AG04449 (cell line): ENCODE measurements at places on chromosomes 13 and 19.
A peak's percentile ranks its signal among the peaks of the same experiment; 100 is the strongest.

DNA sequence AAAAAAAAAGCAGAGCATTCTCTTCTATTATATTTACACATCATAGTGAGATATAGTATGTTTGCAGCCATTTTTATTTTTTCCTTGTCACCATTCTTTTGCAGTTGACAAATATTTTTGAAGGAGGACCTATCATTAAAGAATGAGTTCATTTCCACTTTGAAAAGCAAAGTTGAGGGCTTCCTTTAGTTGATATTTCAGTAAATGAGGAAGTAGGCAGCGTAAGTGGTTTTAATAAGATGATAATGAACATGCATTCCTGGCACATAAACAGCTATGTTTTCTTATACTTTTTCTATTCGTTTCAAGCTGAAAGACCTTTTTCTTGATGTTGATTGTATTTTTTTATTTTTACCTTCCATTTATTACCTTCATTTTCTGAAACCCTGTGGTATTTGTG is 66.2 kb downstream of the ZMYM2 start:
- no peak for DNase-seq

- peak; percentile 31 for DNase-seq
Observed at GRCh38 chr13:31887286-31887685, 144.3 kb upstream of the FRY start.

- DNase-seq, result no peak
Observed at GRCh38 chr13:48979892-48980291, 4.2 kb downstream of the FNDC3A start.

DNA sequence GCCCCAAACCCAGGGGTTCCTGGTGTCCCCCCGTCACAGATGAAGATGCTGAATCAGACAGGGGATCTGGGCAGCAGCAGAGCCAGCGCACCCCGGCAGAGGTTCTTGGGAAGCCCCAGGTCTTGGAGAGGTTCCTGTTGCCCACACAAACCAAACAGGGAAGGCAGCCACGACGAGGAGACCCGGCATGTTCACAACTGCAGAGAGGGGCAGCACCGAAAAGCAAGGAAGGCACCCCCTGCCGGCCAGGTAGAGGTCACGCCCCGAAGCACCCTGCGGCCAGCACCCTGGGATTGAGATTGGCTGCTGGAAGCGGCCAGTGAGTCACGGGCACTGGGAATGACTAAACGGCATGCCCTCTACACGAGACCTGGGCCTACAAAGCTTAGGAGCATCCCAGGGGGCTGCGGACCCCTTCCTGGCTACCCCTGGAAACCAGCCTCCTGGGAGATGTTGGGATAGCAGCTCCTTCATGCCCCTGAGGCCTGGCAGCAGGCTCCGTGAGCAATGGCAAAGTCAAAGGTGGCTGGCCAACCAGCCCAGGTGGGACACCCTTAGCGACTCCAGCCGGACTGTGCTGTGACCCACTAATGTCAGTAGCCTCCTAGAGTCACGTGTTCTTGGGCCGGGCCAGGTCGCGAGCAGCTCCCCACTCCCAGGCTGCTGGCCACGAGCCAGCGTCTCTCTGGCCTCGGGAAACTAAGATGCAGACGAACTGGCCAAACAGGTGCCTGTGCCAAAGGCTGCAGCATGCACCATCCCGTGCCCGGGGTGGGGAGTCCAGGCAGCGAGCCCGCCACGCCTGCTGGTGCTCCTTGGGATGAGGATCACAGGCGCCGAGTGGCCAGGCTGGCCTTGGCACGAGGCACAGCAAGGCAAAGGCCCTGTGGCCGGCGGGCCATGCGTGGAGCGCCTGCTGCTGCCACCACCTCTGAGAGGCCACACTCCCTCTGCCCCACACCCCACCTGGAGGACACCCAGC is 43.2 kb downstream of the MLLT1 start:
- DNase-seq, result no peak

DNA sequence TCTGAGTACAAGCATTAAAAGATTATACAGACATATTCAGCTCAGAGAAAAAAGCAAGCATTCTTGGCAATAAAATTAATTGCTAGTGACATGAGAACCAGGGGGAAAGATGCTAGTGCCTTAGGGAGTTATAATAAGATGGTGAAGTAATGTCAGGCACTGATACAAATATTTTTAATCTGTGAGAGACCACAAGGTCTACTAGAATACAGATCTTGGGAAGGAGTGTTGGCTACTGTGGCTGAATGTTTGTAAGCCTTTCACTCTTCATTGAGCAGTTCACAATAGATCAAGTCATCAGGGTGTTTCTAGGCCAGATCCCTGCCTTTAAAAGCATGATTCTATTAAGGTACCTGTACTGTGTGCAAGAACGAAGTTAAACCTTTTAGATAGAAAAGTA is 16.4 kb downstream of the FREM2 start:
- no peak for DNase-seq

DNA sequence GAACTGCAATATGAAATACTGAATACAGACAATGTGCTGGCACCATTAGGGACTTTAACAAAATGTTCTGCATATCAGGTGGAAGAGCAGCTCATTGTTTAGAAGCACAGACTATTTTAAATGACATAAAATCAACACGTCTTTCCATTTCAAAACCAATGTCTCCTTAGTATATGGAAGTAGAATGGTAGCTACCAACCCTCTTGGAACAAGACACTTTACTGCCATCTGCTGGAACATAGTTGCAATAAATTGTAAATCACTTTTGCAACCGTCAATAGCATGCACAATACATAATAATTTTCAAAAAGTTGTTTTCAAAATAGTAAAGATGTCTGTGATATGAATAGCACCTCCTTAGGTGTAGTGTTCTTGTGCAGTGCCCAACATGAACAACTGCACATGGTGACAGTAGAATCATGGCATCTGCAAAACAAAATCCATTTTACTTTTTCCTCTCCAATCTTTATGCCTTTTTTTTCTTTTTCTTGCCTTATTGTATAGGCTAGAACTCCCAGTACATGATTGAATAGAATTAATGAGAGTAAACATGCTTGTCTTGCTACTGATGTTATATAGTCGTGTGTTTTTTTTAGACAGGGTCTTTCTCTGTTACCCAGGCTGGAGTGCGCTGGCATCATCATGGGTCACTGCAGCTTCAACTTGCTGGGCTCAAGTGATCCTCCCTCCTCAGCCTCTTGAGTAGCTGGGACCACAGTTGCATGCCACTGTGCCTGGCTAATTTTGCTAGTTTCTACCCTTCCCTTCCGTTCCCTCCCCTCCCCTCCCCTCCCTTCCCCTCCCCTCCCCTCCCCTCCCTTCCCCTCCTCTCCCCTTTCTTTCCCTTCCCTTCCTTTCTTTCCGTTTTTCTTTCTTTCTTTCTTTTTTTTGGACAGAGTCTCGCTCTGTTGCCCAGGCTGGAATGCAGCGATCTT is 7.8 kb upstream of the LYPD5 start:
- DNase-seq, result peak; percentile 17
